ENCODE measurements at places on chromosomes 11 and 22. TPM values are rescaled to one million over a fixed set of nuclear protein-coding genes. Genes with fewer than 3 reads are reported as not detected.

MS4A3 gene
- total RNA-seq = not detected

TSPO gene
- total RNA-seq = 224 TPM

DMC1 gene
- total RNA-seq = 0.56 TPM

MISFA gene
- 0.52 TPM for total RNA-seq

Data from smooth muscle cell of the pulmonary artery (primary cell).